Heart right ventricle (tissue), 16 donors: ENCODE measurements at places on chromosomes 6 and 20. TPM values are rescaled to one million over a fixed set of nuclear protein-coding genes. Genes with fewer than 3 reads are reported as not detected.
A peak's percentile ranks its signal among the peaks of the same experiment; 100 is the strongest.

DNA sequence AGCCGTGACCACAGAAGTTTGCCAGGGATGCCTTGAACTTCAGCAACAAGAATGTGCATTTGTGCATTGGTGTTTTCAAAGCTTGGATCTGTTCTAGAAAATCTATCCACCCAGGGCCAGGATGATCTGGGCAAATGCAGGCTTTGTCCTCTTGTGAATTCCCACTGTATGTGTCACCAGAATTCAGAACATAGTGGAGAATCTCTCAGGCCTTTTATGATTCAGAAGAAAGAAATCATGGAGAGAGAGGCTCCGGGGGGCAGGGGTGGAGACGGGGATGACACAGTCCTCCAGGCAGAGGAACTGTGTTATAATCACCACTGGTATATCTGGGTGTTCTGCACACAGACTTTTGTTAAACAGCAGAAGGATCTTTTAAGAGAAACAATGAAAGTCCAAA, 304.1 kb downstream of the CDH4 start:
- DNase-seq: no peak

DNA sequence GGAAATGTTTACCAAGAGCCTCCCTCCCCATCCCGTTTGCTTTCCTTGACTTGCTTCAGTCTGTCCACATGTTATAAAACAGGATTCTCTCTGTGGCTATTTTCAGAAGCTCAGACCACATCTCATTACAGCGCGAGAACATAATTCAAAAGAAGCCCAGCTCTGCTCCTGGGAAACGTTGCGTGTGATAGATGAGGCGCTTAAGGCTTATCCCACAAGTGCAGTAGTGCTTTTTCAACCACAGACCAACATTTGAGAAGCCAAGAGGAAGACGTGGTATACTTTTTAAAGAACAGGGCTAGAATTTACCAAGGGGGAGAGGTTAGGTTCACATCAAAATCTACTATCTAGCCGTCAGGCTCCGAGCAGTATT, 239.5 kb downstream of the SLC24A3 start:
- DNase-seq: no peak

DNA sequence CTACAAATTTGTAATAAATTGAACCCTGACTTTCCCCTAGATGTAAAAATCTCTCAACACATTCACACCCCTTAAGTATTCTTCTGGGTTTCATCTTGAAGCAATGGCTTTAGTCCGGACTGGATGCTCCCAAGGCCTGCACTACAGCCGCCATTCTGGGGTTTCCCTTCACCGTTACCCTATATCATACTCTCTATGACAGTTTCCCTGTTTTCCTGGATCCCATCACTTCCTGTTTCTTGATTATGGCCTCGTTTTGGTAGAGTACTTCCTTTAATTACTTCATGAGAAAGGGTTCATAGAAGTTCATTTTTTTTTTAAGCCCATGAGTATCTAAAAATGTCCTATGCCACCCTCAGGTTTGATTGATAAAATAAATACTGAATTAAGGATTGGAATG, 11.7 kb downstream of the FIG4 start:
- DNase-seq: no peak

- DNase-seq: no peak
Observed at GRCh38 chr6:85864453-85865401, 222.0 kb upstream of the SYNCRIP start.

- DNase-seq: peak; percentile 51
Observed at GRCh38 chr20:29079769-29080690, 2177.4 kb upstream of the DEFB115 start.

GRCh38 chr6:10521104-10521808, at the start of gene GCNT2:
TSS of gene GCNT2 (plus strand) at chr6:10521351. CDS start at chr6:10528912, 7,561 bp downstream.
- DNase-seq: no peak

GRCh38 chr6:106490974-106491373, 130.5 kb downstream of the CRYBG1 start:
- no peak for DNase-seq

- DNase-seq: peak; percentile 21
Observed at GRCh38 chr6:19851241-19852089, 14.3 kb downstream of the ID4 start.

GRCh38 chr6:15621203-15622044, 41.4 kb downstream of the DTNBP1 start:
- DNase-seq: peak; percentile 34

The ZNF322 gene
- 5.7 TPM for polyA plus RNA-seq

The HLA-DRB5 gene
- polyA plus RNA-seq: 0.29 TPM

The ADA gene
- polyA plus RNA-seq: 12.9 TPM

The MAS1 gene
- not detected for polyA plus RNA-seq
